EH (cell line): ENCODE measurements at places on chromosomes 2 and 18.

- DNase-seq: peak; percentile 55
Measured at GRCh38 chr2:199019898-199020507, 437.7 kb downstream of the SATB2 start.

DNA sequence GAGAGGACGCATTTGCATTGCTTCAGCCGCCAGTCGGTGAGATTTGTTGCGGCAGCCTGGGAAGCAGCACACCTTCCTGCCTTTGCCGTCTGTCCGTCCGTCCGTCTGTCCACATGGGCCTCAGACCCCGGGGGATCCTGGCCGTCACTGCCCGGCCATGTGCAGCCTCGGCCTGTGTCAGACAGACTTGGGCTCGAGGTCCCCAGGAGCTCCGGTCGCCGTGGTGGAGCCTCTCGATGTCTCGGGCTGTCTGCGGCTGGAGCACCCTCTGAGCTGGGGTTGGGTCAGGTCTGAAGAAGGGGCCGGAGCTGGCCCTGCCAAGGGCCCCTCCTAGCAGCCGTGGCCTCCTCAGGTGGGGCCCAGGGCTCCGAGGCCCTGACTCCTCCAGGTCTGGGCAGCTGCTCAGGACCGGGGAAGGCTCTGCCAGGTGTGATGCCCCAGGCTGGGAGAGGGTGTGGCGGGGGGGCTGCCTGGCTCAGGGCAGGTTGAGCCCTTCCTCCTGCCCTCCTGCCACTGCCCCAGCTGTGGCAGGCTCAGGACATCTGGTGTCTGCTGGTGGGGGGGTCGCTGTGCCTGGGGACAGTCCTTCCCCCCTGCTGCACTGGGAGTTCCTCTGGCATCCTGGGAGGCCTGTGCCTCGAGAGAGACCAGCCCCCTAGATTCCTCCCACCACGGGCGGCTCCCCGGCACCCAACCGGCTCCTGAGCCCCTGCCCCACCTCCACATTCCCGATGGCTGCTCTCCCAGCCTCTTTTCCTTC, 11.8 kb downstream of the NEU4 start:
- no peak for DNase-seq

- peak; percentile 2 for DNase-seq
Measured at GRCh38 chr2:142218471-142218870, 87.7 kb upstream of the LRP1B start.

DNA sequence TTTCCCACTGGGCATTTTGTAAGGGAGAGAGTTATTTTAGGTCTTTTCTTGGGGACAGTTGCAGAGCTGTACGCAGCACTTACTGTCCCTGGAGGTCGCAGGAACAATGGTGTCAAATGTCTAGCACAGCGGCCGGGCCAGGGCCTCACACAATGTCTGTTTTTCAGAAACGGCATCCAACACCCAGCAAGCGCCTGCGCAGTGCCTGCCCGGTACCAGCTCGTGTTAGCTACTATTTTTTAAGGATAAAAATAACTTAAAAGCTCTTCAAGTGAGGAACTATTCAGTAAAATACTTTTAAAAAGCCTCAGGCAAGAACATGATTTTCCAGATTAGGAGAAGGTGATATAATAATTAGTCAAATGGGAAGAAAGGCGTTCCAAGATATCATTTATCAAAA, 90.0 kb downstream of the MBP start:
- DNase-seq: no peak

DNA sequence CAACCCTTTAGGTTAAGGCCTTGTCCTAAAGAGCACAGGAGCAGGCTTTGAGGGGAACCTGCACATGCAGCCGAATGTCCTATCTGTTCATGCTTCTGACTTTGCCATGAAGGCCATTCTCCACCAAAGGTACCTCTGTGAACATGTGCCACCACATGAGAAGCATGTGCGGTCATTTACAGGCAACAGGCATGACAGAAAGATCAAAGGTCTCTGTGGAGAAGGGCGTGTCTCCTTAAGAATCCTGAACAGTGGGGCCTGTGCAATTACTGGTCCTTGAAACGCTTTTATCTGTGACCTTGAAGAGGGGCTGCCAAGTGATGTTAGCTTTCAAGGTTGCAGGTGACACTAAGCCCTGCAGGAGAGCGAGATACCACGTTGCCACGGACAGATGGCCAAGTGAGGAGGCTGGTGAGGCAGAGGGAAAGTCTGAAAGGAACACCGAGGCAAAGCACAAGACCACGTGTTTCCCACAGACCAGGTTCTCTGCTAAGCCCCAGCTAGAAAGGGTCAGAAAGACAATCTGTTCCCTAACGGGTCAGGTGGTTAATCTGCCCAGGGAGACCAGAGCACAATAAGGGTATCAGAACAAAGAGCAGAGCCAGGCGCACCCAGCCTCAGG, 19.5 kb upstream of the POMC start:
- no peak for DNase-seq

- DNase-seq: peak; percentile 71
Measured at GRCh38 chr2:215607766-215608165, 171.9 kb upstream of the FN1 start.

- peak; percentile 11 for DNase-seq
Measured at GRCh38 chr2:43486603-43487002, 109.2 kb downstream of the THADA start.

DNA sequence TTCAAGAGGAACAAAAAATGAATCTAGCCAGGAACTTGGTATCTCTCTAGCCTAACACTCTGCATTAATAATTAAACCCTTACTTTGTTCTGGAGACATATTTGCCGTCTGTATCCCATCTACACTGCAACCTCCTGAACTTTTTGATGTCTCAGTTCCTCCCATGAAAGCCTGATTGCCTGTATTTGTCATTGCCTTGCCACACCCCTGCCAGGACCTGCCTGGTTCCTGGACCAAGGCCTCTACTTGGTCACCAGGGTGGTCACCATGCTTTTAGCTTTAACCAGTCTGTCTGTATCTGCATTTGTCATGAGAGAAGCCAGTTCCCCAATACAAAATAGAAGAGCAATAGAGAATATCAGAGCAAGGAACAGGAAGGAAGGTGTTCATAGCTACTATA, 58.8 kb upstream of the NOL4 start:
- no peak for DNase-seq

DNA sequence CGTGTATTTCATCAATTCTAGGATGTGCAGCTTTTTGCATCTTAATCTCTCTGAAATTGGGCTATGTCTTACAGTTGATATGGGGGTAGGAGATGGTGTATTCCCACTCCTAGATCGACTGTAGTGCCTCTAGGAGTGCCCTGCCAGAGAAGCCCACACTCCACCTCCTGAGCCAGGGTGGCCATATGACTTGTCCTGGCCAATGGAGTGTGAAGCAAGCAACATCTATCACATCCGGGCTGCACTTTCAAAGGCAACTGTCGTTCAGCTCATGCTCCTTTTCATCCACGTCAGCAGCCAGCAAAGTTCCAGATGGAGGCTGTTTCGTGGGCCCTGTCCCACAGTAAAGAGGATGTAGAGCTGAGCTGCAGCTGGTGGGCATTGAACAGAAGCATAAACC, 149.4 kb upstream of the SLC1A4 start:
- DNase-seq: peak; percentile 45

DNA sequence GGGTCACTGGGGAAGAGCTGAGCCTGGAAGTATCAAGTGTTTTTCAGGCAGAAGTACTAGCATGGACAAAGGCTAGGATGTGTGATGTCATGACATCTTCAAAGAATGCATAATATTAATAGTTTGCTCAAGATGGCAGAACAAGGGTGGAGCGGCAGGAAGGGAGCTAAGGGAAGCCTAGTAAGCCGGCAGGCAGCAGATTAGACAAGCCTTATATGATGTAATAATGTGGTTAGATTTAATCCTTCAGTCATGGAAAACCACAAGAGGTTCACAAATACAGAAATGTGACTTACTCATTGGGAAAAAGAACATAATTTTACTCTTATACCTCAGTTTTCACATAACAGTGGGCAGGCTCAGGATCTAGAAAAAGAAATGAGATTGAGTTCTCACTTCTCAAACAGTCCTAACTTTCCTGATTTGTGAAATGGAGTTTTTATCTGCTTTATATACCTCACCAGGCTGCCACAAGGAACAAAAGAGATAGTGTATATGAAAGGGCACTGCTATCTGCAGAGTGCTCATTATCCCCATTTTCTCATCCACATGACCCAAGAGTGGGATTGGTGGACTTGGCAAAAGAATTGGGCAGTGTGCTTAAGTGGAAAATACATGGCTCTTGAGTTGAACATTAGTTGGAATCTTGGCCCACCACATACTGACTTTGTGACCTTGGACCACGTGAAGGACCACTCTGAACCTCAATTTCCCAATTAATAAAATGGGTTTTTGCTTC, 89.1 kb upstream of the LHCGR start:
- DNase-seq: peak; percentile 49

- no peak for DNase-seq
Measured at GRCh38 chr2:43039376-43040080, 186.9 kb downstream of the ZFP36L2 start.

GRCh38 chr18:78753240-78753639, 226.4 kb upstream of the SALL3 start:
- DNase-seq: no peak

DNA sequence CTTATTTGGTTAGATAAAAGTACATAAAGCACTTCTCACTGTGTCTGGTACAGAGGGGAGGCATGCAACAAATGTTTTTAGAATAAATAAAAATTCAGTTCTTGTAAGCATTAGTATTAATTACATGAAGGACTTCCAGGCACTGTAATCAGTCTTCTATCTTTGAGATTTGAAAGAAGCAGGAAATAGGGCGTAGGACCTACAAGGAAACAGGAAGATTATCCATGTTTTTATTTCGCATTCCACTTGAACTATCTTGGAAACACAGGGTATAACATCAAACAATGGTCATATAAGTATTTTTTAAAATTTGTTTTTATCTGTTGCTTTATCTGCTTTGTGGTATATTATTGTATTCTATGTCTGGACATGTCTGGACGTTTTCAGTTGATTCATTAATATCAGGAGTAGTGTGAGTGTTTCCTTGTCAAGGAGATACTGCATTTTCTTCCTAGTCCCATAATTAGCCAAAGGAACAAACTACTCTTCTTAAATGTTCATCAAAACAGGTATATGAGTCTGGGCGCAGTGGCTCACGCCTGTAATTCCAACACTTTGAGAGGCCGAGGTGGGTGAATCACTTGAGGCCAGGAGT, 32.5 kb downstream of the BMPR2 start:
- no peak for DNase-seq

DNA sequence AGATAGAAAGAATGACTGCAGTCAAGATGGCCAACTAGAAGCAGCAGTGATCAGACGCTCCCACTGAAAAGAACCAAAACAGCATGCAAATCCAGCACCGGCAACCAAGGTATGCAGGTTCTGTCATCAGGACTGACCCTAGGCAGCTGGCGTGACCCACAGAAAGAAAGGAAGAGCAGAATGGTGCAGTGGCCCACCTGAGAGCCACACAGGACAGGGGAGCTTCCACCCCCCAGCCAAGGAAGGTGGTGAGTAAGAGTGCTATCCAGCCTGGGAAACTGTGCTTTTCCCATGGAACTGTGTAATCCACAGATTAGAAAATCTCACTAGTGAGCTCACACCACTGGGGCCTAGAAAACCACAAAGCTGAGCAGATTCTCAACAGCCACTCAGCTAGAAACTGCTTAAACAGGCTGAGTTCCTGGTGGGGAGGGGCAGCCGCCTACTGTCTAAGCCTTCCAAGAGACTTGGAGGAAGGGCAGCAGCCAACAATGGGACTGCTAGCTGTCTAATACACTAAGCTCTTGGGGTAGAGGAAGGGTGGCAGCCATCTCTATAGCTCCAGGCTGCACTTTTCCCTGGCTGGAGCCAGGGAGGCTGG, 127.9 kb downstream of the EVA1A start:
- peak; percentile 16 for DNase-seq

DNA sequence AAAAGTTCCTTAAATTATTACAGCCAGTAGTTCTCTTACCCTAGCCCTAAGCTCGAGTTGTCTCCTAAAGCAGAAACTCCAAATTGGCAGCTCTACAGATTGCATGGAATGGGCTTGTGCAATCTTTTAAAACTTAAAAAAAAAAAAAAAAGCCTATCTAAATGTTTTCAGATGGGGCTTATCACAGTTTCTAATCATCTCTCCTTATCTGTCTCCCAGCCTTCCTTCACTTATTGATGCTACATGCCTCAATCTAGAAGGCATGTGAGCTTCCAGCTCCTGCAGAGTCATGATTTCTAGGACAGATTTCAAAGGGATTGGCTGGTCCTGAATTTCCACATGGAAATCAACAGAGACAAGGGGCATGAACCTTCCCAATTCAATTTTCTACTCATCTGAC, 33.1 kb upstream of the PELI1 start:
- peak; percentile 52 for DNase-seq

- no peak for DNase-seq
Measured at GRCh38 chr2:234841321-234842015, 110.3 kb upstream of the SH3BP4 start.

DNA sequence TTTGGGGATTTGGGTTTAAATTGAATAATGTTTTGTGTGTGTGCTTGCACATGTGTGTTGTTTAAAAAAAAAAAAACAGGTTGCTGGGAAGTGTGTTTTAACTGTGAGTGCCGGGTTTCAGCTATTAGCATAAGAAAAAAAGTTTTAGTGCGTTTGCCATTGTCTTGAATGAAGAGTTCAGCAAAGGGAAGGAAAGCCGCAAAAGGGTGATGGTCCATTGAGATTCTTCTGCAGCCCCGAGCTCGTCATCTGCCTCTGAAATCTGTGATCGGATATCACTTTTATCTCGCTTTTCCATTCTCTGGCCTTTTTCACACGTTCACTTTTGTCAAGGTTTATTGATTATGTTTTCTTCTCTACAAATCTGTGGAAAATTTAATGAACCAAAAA, 4.7 kb downstream of the GLI2 start:
- DNase-seq: no peak

DNA sequence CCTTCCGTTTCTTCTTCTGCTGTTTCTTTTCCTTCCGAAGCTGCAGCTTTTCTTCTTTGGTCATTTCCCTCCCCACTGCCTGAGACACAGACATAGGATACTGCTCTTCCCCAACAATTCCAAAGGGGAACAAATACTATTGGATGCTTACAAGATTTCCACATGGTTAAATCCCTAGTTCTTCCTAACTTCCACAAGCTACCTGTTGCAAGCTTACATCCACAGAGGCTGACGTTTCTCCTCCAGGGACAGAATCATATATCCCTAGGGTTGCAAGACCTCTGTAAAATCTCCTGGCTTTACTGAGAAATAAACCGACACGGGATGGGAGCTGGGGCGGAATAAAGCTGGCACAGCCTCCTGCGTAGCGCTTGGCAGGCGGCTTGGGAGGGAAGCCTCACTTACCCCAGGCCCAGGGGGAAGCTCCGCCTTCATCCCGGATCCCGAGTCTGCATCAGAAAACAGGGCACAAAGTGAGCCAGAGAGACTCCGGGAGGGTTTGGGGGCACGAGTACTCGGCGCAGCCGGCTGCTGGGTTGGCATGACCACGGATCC, 590 bp downstream of the EIF2B4 start:
- DNase-seq: peak; percentile 71

- no peak for DNase-seq
Measured at GRCh38 chr2:78237704-78238103, 715.5 kb upstream of the LRRTM4 start.

- DNase-seq: peak; percentile 1
Measured at GRCh38 chr2:242011167-242011513, 141.6 kb downstream of the RTP5 start.

DNA sequence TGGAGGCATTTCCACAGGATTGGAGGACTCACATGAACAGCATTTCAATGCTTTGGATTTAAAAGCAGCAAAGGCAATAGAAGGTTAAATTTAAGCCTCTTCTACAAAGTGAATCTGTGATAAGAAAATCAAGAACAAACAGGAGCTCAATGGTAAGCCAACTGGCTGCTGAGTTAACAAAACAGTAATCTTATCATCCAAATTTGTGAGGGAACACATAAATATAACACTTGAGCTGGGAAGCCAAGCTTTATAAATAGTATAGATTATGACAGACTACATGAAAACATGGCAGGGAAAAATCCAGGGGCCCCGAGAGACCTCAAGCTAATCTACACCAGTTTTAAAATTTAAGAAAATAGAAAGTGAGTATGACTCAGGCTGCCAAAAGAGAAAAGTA, 108.5 kb upstream of the PGAP1 start:
- no peak for DNase-seq
